ENCODE measurements at places on chromosomes 5 and 9.

DNA sequence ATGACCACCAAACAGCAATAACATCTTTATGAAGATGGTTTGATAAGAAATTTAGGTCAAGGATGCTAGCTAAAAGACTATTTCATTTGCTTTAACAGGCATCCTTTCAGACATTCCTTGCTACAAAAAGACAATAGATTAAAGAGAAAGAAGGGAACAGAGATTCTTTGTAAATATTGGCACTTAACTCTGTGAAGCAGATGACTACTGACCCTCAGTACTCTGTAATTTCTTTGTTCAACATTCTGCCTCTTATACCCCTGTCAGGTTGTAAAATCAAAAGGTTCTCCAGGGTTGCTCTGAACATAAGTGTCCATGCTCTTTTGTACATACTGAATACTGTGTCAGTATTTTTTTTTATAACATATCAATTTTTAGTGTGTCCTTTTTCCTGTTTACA lies 610.6 kb upstream of the GRAMD2B start:
- no peak for DNase-seq

GRCh38 chr5:75054134-75054930 lies 2.0 kb upstream of the GCNT4 start:
- no peak for DNase-seq

DNA sequence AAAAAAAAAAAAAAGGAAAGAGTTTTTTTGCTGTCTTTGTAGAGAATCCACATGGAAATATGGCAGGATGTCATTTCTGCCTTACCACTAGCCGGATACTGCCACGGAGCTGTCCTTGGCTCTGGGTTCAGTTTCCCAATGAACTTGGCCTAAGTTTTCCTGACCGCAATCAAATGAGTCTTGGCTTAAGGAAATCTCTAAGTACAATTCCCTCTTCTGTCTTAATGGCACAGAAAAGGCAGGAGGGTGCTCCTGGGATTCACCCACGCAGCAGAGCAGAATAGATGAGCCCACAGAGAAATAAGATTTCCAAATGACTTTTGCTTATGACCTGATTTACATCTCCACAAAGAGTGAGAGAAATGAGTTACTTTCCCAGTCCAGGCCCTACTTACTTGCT lies 284.0 kb upstream of the VLDLR start:
- DNase-seq, result no peak

- DNase-seq, result no peak
Observed at GRCh38 chr9:7186175-7186574, 428.4 kb downstream of the KDM4C start.

DNA sequence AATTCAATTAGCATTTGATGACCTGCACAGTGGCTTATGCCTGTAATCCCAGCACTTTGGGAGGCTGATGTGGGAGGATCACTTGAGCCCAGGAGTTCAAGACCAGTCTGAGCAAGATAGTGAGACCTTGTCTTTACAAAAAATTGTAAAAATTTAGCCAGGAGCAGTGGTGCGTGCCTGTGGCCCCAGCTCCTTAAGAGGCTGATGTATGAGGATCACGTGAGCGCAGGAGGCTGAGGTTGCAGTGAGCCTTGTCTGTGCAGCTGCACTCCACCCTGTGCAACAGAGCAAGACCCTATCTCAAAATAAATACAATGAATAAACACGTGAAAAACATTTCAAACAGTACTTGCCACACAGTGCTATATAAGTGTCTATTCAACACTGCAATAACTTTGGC lies 4.2 kb downstream of the ABCA1 start:
- no peak for DNase-seq

Measured in H54 (cell line).